B cell (primary cell): ENCODE measurements at places on chromosomes 11 and 22.

DNA sequence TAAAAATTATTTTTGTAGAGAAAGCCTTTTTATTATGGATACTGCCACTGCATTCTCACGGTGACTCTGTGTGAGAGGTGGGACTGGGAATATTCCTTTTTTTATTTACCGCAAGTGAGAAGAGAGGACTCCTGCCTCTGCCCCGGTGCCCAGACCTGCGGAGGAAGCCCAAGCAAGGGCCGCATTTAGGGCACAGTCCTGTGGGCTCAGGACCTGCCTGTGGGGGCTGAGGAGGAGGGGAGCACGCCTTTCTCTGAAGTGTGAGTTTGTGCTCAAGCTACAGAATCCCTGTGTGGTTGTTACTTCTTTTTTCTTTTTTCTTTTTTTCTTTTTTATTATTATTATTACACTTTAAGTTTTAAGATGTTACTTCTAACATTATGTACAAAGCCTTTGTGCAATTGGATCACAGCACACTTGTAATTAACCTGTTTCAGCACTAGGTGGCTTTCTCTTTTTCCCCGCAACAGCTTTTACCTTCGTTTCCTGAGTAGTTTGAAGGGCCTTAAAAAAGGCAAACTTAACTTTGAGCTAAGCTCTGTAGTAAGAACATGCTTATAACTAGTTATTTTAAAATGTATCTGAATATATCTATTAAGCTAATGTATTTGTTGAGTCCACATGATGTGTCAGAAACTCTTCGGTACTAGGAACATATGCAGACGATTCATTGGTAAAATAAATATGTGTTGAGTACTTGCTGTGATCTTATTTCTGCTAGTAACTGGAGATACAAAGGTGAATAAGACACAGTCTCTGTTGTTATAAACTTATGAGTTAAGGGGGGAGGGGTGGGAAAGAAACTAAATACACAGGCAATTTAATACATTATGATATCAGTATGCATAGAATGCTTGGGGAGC lies 18.3 kb downstream of the AMOTL1 start:
- peak; percentile 30 for DNase-seq

- DNase-seq: no peak
Observed at GRCh38 chr11:19561011-19561410, 151.6 kb upstream of the NAV2 start.

DNA sequence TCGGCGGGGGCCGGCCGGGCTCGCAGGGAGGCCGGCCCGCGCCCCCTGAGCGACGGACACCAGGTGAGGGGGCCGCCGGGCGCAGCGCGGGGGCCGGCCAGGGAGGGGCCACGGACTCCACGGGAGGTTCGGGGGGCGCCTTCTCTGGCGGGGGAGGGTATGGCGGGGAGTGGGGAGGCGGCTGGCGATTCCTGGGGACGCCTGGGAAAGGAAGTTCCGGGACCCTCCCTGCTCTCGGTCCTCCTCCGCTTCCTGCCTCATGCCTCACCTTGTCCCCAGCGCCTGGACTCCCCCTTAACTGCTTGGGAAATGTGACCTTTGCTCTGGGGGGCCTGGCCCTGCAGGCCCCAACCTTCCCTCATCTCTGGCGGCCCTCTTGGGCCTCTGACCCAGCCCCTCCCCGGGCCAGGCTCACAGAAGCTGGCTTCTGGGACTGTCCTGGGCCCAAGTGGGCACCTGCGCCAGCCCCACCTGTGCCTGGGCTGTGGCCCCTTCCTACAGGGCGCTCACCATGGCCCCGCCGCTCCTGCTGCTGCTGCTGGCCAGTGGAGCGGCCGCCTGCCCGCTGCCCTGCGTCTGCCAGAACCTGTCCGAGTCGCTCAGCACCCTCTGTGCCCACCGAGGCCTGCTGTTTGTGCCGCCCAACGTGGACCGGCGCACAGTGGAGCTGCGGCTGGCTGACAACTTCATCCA lies 516 bp downstream of the LRFN4 start:
- DNase-seq: no peak

GRCh38 chr11:72378704-72379383 lies 55.5 kb downstream of the CLPB start:
- DNase-seq: no peak

- DNase-seq: no peak
Observed at GRCh38 chr11:133107136-133107535, 425.2 kb downstream of the OPCML start.
